CD4-positive, alpha-beta T cell treated with Interleukin-12 subunit alpha and Interleukin-12 subunit beta, for 1 hour (primary cell): ENCODE measurements at places on chromosomes 7 and 10.

- DNase-seq = no peak
Observed at GRCh38 chr7:21357151-21358097, 70.5 kb upstream of the SP4 start.

- no peak for DNase-seq
Observed at GRCh38 chr7:96530786-96531185, 178.9 kb downstream of the SEM1 start.

DNA sequence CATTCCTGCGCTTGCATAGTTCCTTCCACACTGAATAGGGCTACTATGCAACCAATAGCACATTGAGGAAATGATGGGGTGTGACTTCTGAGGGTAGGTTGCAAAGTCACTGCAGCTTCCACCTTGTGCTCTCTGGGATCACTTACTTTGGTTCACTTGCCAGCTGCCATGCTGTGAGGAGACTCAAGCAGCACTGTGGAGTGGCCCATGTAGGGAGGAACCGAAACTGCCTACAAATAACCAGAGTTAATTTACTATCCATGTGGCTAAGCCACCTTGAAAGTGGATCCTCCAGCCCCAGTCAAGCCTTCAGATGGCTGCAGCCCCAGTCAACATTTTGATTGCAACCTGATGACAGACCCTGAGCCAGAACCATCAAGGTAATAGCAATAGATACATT, 64.3 kb downstream of the FAM204A start:
- DNase-seq = no peak

DNA sequence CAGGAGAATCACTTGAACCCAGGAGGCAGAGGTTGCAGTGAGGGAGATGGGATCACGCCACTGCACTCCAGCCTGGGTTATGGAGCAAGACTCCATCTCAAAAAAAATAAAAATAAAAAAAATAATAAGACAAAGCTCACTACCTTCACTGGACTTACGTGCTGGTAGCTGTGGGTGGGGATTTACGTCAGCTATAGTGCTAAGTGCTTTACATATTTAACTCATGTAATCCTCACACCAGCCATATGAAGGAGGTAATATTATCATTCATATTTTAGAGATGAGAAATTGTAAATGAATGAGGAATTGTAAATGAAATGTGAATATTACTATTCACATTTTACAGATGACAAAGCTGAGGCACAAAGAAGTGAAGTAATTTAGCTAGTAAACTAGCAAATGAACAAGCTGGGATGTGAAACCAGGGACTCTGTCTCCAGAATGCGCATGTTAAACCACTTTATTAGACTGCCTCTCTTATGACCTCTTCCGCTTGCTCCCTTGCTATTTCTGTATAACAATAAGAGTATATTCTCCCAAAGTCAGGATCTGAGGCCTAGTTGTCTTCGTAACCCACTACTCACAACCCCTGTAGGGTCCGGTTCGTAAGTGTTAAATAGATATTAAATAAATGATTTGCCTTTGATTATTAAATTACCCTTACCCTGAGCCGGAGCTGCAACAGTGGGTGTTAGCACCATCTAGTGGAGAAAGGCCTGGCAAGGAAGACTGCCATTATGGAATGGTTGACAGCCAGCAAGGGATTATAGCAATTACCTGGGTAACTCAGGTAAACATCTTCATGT, 70.2 kb downstream of the HTR7 start:
- peak; percentile 27 for DNase-seq
